HFF-Myc (cell line): ENCODE measurements at places on chromosomes 1 and 21.

- no peak for DNase-seq
Observed at GRCh38 chr1:22176258-22176657, 33.4 kb upstream of the WNT4 start.

DNA sequence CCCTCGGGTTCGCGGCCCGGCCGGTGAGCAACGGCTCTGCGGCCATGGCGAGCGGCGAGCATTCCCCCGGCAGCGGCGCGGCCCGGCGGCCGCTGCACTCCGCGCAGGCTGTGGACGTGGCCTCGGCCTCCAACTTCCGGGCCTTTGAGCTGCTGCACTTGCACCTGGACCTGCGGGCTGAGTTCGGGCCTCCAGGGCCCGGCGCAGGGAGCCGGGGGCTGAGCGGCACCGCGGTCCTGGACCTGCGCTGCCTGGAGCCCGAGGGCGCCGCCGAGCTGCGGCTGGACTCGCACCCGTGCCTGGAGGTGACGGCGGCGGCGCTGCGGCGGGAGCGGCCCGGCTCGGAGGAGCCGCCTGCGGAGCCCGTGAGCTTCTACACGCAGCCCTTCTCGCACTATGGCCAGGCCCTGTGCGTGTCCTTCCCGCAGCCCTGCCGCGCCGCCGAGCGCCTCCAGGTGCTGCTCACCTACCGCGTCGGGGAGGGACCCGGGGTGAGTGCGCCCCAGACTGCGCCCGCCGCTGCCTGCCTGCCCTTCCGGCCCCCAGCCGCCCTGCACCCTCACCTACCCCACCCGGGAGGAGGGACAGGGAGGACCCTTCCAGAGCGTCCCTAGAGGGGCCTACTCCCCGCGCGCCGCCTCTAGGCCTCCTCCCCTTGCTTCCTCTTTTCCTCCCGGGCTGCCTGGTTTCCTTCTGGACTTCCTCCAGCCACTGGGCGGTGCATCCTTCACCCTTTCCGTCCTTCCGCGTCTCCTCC lies at the start of gene RNPEP:
Gene RNPEP, plus strand, starts transcription at position 26 of the 757 bp plus-strand sequence. Its CDS starts 19 bp downstream, at position 45.
- DNase-seq: peak; percentile 51

DNA sequence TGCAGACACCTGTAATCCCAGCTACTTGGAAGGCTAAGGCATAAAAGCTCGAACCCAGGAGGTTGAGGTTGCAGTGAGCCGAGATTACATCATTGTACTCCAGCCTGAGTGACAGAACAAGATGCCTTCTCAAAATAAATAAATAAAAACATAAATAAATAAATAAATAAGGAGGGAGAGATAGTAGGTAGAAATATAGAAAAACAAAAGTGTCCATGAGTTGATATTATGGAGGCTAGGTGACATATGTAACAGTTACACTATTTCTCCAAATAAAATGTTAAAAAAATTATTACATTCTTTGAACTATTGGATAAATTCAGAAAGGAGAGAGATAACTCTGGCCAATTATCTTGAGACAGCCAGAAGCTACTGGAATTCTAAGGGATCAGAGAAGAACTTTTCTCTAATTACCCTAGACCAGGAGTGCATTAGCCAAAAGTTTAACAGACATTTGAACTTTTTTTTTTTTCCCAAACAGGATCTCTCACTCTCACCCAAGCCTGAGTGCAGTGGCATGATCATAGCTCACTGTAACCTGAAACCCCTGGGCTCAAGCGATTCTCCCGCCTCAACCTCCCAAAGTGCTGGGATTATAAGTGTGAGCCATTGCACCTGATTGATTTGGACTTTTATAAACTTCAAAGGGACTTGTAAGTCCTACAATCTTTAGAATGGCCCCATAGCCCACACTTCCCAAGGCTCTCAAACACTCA lies 17.6 kb downstream of the SYNJ1 start:
- DNase-seq: no peak

DNA sequence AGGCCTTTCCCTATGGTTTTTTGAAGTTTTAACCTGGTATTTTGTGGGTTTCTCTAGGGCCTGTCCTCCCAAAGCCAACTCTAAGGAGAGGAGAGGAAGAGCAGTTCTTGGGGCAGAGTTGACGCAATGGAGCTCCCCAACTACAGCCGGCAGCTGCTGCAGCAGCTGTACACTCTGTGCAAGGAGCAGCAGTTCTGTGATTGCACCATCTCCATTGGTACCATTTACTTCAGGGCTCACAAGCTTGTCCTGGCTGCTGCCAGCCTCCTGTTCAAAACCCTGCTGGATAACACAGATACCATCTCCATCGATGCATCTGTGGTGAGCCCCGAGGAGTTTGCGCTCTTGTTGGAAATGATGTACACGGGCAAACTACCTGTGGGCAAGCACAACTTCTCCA lies 38.2 kb downstream of the ZBTB40 start:
- DNase-seq: no peak

DNA sequence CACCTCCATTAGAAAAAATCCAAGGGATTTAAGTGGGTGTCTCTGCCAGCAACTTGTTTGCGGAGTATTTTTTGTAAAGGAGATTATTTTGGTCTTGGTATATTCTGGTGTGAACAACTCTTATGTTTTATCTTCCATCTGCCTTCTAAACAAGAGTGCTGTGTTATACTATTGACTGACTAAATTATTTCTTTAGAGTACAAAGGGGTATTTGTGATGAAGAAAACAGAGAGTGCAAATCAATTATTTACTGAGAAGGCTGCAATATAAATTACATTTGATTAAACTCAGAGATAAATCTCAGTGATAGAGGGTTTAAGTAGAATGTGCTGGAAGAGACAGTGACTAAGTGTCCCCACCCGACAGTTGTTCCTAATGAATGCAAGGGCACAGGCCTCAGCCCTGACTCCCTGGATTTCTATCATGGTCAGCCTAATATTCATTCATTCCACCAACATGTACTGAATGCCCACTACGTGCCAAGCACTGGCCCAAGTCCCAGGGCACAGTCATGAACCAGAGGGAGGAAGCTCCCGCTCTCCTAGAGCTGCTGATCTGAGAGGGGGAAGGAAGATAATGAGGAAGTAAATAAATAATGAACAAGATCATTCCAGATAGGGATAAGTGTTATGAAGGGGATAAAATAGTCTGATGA lies 196.9 kb upstream of the C8B start:
- no peak for DNase-seq

GRCh38 chr1:4021136-4021973 lies 121.3 kb upstream of the C1orf174 start:
- no peak for DNase-seq

- no peak for DNase-seq
Observed at GRCh38 chr1:66248746-66249145, 285.2 kb upstream of the SGIP1 start.

DNA sequence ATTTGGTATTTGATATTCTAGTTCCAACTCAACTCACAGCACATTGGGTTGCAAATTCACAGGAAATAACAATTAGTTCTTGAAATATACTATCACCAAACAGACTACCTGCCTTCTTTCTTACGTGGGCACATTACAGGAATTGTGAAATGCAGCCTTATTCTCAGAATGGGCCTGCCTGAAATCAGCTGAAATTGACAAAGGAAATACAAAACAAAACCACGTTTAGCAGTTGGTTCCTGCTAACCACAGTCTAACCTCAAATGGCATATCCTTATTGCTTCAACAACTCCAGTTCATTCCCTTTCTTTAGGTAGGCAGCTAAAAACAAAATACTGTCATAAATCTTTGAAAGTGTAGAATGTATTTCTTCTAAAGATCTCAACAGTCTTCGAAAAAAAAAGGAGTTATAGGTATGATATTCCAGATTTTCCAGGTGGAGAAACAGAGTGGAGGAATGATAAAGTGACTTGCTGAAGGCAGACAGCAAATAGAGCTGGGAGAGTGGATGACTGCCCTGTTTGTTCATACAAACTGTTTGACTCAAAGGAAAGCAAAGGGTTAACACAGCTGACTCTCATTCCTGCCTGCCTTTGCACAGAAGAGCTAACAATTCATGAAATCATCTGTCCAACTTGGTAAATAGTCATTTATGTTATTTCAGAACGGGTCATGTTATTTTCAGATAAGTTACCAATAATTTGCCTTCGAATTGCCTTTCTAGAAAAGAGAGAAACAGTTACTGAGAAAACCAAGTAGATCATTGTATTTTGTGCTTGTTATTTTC lies 1.6 kb upstream of the GREM2 start:
- no peak for DNase-seq

DNA sequence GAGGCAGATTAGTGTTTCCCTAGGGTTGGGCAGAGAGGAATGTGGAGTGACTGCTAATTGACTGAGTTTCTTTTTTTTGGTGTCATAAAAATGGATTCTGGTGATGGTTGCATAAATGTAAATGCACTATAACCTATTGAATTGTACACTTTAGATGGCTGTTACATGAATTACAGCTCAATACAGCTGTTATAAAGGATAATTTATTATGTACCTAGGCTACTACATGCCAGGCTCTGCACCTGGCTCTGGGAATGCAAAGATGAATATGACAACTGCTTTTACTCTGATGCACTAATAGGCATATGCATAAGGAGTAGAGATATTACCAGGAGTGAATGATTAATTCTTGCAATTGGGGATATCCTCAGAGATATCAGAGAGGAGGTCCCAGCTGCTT lies 345.3 kb downstream of the PTBP2 start:
- no peak for DNase-seq

DNA sequence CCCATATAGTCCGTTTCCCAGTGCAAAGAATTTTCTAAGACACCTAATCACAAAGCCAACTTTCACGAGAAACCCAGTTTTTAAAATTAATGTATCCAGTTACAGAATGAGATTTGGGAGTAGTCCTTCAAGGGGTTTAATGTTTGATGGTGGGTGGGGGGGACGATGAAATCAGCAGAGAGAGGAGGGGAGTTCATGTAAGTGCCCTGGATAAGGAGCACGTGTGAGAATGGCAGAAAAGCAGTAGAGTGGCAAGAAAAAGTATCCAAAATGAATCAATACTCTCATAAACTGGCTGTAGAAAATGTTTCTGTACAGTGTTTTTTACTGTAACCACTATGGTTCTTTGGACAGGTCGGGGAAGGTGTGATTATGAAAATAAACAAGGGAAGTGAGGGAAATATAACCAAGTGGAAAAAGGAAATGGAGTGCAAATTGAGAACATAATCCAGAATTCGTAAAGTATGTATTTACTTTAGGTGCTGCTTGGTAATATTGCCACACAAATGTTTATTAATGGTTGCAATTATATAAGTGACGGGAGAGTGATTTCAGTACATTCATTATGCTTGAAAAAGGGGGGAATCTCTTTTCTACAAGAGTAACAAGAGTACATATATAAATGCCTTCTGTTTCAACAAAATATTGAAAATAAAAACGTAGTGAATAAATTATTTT lies 118.7 kb upstream of the RRP15 start:
- no peak for DNase-seq

GRCh38 chr1:21865943-21866706 lies 54.1 kb downstream of the LDLRAD2 start:
- no peak for DNase-seq

GRCh38 chr1:51415963-51416362 lies 85.6 kb upstream of the TTC39A start:
- DNase-seq: no peak

- no peak for DNase-seq
Observed at GRCh38 chr1:9448132-9449109, 90.8 kb upstream of the SLC25A33 start.

GRCh38 chr1:161176468-161177111 lies 717 bp downstream of the B4GALT3 start:
- no peak for DNase-seq

DNA sequence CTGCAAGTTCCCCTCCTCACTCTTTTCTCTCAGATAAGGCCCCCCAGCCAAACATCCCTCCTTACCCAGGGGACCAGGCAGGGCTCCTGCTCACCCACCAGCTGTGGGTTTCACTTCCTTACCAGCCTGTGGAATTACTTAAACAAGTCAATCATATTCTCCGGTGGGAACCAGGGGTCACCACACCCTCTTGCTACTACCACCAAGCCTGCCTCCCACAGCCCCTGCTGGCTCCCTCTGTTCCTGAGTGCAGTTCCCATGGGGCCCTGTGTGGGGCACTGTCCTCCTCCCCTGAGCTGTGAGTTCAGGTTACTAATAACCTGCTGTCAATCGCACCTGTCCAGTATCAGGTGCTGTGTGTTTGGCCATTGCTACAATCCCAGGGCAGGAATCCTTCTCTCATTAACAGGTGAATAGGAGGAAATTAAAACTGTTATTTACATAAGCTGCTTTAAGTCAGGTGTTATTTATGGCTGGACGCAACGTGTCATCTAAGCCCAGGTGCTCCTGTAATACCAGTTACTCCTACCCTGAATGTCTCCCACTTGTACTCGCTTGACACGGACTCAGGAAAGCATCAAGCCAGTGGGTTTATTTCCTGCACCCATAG lies 53.1 kb upstream of the LBR start:
- no peak for DNase-seq

- DNase-seq: no peak
Observed at GRCh38 chr1:1197551-1198422, 8.6 kb downstream of the TNFRSF18 start.

GRCh38 chr1:208059409-208060001 lies 148.6 kb upstream of the CD34 start:
- DNase-seq: no peak

DNA sequence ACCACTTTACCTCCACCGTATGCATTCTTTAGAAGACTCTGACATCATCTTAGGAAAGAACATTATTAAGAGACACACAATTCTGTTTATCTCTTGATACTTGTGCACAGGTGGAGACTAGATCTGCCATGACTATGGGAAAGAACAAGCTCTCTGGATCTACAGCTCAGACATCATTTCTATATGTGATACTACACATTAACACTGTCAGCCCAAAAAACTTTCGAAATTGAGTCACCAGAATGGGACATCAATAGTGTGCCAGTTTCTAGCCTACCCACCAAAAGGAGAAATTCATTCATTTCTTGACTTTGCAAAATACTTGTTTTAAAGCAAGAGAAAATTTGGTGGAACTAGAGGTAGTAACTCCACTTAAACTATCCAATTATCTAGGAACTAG lies 6.0 kb upstream of the EVI5 start:
- DNase-seq: no peak

- DNase-seq: no peak
Observed at GRCh38 chr1:175043824-175044223, 20.6 kb upstream of the MRPS14 start.

GRCh38 chr1:25022361-25023189 lies 92.5 kb upstream of the RUNX3 start:
- DNase-seq: peak; percentile 80

DNA sequence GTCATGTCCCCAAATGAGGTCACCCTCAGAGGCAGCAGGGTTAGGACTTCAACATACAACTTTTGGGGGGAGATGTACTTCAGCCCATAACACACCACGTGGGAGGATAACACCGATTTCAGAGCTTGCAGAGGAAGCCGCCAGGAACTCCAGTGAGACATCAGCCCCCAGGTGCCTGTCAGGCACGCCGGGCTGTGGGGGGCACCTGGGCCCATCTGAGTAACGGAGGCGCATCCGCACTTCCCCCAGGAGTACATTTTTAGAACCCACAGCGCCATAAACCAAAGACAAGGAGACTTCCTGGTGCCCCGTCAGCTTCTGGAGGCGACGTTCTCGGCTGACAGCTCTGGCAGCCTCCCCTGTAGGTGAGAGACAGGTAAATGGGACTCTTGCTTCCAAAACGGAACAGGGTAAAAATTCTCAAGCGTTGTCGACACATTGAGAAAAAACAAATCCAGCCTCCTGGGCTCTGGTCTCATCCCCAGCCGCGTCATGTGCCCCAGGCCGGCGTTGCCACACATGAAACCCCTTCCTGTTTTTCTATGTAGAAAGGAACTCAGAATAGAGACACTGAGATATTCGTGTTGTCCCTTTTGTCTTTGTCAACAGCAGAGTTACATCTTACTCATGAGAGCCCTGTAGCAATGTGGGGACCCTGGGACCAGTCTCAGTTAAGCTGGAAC lies 93.3 kb downstream of the PDE9A start:
- DNase-seq: no peak
